ENCODE measurements at places on chromosomes 7 and 10.

DNA sequence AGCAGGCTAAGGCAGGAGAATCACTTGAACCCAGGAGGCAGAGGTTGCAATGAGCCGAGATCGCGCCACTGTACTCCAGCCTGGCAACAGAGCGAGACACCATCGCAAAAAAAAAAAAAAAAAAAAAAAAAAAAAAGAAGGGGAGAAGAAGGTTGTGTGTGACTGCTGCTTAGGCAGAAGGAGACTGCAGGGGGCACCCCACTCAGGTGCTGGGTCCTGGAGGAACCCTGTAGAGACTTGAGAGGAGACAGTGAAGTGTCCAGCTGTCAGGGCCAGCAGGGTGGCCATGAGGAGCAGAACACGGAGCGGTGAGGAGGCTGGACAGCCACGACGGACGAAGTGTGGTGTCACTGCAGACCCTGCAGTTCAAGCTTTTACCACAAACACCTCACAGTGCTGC is 99.0 kb upstream of the NMT2 start:
- no peak for DNase-seq

DNA sequence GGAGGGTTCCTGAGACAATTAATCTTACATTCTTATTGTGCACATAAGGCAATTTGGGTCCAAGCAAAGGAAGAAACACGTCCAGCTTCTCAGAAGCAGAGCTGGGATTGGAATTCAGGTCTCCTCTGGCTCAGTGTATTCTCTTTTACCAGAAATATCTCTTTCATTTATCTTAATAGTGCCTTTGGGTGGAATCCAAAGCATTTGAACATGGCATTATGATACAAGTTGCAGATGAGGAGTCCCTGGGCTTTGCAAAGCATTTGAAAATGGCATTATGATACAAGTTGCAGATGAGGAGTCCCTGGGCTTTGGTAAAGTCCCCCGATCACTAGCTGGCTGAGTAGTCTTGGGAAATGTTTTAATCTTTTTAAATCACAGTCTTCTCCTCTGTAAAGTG is 30.0 kb upstream of the PTN start:
- DNase-seq: no peak

- no peak for DNase-seq
Observed at GRCh38 chr10:96509017-96509641, 4.6 kb downstream of the TLL2 start.

DNA sequence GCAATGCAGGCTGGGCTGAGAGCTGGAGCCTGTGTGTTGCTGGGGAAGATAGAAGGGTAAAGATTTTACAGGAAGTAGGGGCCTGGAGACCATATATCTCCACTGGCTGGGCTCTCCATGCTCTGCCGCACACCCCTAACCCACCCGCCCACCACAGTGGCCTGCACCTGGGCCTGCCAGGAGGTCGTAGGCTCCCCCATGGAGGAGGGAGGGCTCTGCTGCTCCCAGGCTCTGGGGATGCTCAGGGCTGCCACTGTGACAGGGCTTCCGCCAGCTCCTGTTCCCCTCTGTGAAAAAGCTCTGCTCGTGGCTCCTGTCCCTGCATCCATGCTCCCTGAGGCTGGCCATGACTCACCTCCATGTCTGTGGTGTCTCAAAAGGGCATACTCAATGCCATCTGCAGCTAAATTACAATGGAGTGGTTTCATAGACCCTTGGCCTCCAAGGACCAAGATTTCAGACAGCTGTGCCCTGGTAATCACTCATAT is 106.0 kb downstream of the CXCL12 start:
- no peak for DNase-seq

DNA sequence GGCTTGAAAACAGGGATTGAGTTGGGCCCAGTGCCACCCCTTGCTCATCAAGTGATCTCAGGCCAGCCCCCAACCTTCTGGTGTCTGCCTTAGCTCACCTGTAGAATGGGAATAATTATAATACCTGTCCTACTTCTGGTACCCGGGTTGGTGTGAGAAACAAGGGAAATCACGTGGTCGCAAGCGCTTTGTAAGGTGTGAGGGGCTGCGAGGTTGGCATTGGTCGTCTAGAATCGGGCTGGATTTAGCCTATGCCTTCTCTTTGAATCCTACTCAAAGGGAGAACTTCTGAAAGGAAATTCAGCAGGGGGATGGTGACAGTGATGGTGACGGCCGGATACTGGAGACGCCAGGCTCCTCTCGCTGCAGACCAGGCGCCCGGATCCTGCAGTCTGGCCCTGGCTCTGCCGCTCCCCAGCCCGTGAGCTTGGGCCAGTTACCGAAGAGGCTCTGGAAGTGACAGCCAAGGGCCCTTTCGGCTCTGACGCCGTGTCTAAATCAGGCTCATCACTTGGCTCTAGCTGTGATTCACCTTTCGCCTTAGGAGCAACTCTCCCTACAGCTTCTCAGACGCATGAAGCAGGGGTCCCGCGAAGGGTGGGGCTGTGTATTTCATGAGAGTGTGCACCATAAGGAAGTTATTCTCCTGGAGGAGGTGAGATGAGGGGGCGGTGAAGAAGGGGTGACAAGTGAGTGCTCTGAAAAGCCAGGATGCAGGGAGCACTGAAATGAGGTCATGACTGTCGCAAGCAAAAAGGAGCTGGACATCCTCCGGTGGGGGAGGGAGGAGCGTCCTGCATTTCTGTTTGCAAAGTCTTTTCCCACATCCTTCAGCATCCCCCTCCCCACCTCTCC is 4.0 kb upstream of the CREB5 start:
- DNase-seq: peak; percentile 74

DNA sequence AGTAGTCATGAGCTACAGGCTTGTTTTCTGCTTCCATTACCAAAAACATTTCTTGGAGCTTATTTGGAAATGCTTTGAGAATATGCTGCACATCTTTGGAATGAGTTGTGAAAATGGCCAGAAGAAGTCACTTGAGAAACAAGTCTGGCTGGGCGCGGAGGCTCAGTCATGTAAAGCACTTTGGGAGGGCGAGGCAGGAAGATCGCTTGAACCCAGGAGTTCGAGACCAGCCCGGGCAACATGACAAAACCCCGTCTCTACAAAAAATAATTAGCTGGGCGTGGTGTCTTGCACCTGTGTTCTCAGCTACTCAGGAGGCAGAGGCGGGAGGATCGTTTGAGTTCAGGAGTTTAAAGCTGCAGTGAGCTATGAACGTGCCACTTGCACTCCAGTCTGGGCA is 882 bp upstream of the CHCHD1 start:
- DNase-seq: no peak

DNA sequence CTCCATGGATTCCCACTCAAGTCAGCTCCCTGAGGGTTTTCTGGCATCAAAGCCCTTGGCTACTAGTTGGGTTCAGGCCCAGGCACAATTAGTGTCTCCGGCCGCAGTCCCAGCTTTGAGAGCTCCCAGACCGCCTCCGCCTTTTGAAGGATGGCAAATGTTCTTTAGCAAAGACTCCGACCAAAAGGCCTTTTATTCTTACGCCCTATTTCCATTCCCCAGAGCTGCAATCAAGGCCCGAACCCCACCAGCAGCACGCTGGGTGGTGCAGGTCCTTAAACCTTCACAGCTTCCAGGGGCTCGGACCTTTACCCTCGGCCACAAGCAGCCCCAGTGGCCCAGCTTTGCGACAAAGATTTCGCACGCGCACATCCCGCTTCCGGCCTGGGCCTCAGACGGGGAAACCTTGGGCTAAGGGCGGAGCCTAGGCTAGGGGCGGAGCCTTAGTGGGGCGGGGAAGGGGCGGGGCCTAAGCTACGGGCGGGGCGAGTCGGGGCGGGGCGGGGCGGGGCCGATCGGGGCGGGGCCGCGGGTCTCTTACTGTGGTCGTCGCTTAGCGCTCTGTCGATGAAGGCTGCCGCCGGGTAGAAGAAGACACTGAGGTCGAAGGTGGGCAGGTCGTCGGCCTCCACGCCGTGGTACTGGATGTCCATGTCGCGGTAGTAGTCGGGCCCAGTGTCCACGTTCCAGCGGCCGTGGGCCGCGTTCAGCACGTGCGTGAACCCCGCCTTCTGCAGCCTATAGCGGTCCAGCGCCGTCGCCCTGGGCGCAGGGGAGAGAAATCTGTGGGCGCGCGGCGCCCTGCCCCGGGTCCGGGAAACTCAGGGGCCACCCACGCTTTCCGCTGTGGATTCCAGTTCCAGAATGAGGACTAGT is 68.0 kb upstream of the SAMD8 start:
- no peak for DNase-seq

- DNase-seq: no peak
Observed at GRCh38 chr10:110073896-110074295, 66.1 kb downstream of the ADD3 start.

- no peak for DNase-seq
Observed at GRCh38 chr7:152006336-152006735, 19.1 kb upstream of the GALNT11 start.

GRCh38 chr7:57205000-57205399 is 72.8 kb upstream of the ZNF479 start:
- DNase-seq: no peak

DNA sequence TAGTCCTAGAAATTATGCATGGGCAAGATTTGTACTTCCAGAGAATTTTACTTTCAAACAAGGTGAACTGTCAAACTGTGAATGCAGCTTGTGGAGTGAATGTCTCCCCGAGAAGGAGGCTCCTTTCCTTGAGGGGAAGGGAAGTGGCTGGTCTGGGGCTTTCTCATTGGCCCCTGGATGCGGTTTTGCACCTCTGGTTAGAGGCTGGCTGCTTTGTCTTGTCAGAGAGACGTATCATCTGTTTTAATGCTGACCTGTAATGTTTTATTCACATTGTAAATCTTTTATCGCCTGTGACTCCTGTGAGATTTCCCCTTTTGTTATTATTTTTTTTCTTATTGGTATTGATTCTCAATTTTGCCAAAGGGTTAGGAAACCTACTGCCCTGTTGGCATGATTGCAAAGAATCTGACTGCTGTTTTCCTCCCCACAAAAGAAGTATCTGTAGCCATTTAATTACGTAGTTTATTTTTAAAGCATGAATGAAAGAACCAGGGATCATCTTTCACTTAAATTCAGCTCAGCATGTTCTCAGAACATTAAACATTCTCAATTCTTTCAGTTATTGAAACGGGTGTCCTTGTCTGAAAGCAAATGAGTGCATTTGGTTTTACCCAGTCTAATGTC is 238.3 kb upstream of the NFE2L3 start:
- no peak for DNase-seq

- no peak for DNase-seq
Observed at GRCh38 chr7:157898261-157898660, 561.5 kb downstream of the DNAJB6 start.

GRCh38 chr7:64874114-64874513 is 29.0 kb upstream of the ZNF273 start:
- no peak for DNase-seq

DNA sequence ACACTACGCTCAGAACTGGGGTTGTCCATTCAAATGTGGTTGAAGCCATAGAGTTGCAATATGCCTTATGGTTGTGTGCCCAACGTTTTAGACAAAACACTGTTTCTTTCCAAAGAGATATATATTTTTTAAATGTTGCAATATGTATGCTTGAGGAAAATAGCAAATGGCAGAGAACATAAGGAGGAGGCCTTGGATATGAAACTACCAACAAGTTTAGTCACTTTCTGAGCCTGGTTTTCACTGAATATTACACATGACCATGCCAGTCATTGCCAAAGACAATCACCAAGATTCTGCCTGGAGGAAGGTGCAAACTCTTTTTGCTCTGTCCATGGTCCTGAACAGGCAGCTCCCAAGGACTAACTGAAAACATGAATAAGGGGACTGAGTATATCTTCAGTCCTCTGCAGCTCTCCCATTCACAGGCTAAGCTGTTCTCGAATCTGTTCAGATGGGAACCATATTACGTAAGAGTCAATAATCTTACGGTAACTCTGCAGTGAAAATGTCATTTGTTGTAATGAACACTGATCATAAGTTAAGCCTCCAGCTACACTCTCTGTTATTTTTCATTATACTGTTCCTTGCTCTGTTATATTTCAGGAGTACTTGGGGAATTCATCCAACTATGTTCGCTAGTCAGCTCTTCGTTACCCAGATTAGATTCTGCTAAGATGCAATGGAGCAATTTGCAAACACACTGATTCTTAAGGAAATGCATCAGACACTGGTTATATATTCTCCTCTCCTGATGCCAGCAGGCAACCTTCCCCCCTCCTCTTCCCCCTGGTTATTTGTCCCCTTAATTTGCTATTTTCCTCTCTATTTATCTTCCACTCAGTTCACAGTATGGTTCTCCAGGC is 90.7 kb upstream of the C1QL3 start:
- DNase-seq: no peak

DNA sequence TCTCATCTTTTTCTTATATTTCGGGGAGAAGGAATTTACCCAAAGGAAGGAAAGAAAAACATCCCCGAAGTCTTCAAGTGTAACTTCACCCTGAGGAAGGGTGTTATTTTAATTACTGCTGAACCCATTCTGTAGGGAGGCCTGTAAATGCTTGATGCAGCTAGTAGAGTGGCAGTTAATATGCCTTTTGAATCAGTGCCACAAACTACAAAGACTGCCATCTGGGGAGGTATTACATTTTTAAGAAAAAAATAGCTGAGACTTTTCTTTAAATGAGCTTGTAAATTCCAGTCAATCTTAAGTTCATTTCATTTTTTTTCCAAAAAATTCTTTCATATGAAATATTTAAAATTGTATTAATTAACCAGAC is 233.1 kb upstream of the FERD3L start:
- peak; percentile 59 for DNase-seq

All from SHP77 treated with DMSO at 0.1 percent for 48 hours (cell line).